ENCODE measurements at places on chromosomes 11 and 22. TPM values are rescaled to one million over a fixed set of nuclear protein-coding genes. Genes with fewer than 3 reads are reported as not detected.

The RBMXL2 gene
- total RNA-seq: not detected

The C22orf42 gene
- not detected for total RNA-seq

GRCh38 chr11:86606836-86607481 lies 65.5 kb downstream of the ME3 start:
- no peak for DNase-seq

DNA sequence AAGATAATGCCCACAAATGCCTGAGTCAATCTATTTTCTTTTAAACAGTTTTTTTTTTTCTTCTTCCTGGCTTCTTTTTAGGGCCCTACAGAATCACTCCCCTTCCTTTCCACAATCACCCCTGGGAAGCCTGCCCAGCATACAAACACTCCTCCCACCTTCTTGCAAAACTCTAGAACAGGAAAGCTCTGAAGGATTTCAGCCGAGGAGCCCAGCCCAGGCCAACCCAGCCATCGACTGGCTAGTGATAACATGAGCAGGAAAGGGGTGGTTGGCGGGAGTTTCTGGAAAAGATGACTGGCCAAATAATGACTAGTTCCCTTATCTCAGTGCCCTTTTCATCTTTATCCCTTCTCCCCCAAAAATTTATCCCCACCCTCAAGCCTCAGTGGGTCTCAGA lies 68.2 kb downstream of the USP35 start:
- DNase-seq: peak; percentile 91

- no peak for DNase-seq
Observed at GRCh38 chr22:33332538-33332937, 274.4 kb upstream of the SYN3 start.

GRCh38 chr11:38095268-38095667 lies 1497.2 kb upstream of the RAG2 start:
- no peak for DNase-seq

- no peak for DNase-seq
Observed at GRCh38 chr11:96123301-96123700, 199.4 kb upstream of the MTMR2 start.

GRCh38 chr22:49963647-49964026 lies 3.1 kb downstream of the PIM3 start:
- no peak for DNase-seq

- DNase-seq: no peak
Observed at GRCh38 chr11:77136074-77136473, 8.0 kb downstream of the MYO7A start.
